Stimulated activated CD4-positive, alpha-beta T cell treated with anti-CD3 and anti-CD28 coated beads, Interleukin-1b, Interleukin-23, amount 100 ng/mL, for 48 hours (primary cell): ENCODE measurements at places on chromosomes 12 and 14.

DNA sequence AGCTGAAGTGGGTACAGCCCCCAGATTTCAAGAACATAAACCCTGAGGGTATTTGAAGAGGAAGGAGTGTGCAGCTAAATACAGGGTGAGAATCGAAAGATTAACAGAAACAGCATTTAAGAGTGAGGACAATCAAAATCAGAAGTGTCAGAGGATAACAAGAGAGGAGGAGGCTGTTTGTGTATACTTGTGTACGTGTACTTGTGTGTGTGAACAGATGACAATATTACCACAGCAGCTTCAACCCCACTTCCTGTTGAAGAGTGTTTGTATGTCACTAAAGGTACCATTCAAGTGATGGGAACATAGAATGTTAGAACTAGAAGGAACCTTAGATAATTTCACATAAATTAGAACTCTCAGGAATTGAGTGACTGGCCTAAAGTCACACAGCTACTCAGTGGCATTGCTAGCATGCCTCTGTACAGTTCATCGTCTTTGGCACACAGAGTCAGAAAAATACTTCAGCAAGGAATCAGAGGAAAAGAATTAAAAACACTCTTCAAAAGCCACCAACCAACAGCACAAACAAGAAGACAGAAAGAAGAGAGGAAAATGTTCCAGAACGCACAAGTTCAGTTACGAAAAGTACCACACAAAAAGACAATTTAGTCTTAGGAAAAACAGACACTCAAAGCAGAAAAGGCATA, 164.3 kb upstream of the BCL2L14 start:
- no peak for DNase-seq

- no peak for DNase-seq
These were observed 25.3 kb downstream of the C12orf75 start for GRCh38 chr12:105355752-105356151.

GRCh38 chr12:93106910-93107309, 177.8 kb upstream of the EEA1 start:
- DNase-seq, result peak; percentile 18

GRCh38 chr12:109069307-109070271, 17.2 kb downstream of the USP30 start:
- DNase-seq, result no peak

GRCh38 chr12:72271451-72272090, 599 bp upstream of the TRHDE start:
- DNase-seq, result no peak

GRCh38 chr14:106564058-106564643, 1037.8 kb downstream of the TMEM121 start:
- peak; percentile 58 for DNase-seq

DNA sequence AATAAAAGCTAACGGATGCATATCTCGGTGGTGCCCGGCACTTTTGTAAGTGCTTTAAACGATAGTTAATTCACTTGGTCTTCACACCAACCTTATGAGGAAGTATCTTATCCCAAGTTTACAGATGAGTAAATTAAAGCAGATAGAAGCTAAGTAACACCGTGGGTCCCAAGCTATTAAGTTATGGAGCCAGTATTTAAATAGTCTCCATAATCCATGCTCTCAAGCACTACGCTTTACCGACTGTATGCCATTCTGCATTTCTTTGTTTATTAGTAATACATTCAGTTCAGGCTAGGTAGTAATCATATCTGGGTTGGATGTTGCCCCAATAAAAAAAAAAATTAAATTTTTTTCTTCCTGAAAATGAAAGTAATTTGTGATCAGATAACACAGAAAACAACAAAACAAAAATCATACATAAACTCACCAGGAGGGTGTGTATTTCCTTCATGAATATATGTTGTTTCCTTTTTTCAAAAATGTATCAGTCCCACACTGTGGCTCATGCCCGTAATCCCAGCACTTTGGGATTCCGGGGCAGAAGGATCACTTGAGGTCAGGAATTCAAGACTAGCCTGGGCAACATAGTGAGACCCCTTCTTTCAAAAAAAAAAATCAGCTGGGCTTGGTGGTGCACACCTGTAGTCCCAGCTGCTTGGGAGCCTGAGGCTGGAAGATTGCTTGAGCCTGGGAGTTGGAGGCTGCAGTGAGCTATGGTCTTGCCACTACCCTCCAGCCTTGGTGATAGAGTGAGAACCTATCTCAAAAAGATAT, 1.4 kb upstream of the M6PR start:
- DNase-seq, result no peak

GRCh38 chr14:87940382-87940781, 52.6 kb downstream of the GALC start:
- no peak for DNase-seq

DNA sequence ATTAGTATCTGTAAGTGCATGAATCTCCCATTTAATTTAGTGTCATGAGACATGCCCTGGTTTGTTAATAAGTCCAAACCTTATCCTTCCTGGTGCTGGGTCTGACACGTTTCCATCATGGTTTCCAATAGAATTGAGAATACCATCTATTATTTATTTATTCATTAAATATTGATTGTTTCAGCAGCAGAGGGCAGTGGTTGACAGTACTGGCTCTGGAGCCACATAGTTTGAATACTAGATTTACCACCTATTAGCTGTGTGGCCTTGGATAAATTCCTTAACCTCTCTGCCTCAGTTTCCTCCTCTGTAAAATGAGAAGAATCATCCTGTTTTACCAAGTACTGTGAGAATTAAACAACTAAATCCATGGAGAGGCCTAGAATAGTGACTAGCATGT, 941 bp upstream of the STAB2 start:
- DNase-seq, result no peak

GRCh38 chr12:89574736-89575208, 48.9 kb upstream of the POC1B start:
- no peak for DNase-seq

- no peak for DNase-seq
These were observed 61.4 kb downstream of the CCNK start for GRCh38 chr14:99542566-99542965.

- DNase-seq, result no peak
These were observed 108.8 kb downstream of the RBM19 start for GRCh38 chr12:113857371-113857770.

GRCh38 chr14:104870368-104871144, 5.5 kb downstream of the CEP170B start:
- DNase-seq, result peak; percentile 41

- no peak for DNase-seq
These were observed 71.4 kb upstream of the ACTN1 start for GRCh38 chr14:69050240-69051184.

DNA sequence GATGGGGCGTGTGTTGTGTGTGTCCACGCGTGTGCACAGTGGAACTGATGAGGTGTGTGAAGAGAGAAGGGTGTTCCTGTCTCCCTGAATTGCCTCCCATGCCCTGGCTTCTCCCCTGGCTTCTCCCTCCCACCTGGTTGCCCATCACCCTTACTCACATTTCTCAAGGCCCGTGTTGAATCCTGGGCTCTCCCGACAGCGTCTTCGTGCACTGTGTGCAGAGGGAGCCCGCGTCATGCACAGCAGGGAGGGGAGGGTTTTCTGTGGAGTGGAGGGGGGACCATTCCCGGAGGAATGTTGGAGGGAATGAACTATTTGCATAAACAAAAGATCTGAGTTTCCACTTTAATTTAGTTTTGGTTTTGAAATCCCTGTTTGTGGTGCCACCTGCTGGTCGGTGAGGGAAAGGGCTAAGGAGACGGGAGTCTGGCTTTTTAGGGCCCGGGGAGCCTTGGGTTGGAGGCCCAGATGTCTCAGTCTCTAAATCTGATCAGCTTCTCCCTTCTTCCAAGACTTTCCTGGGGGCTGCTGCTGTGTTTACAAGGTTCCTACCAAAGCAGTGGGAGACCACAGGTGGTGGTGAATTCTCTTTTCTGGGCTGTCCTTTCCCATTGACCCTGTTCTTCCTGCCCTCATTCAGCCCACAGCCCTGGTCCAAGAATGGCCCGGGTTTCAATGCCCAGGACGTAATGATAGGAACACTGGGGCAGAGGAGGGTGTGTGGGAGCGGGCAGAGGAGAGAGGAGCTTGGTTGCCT, at the start of gene C1R:
C1R (minus strand) TSS at position 217 of the 757 bp plus-strand sequence; CDS start at position 160, 57 bp downstream.
- DNase-seq, result peak; percentile 63

GRCh38 chr12:88993651-88994050, 358.6 kb downstream of the DUSP6 start:
- DNase-seq, result no peak

GRCh38 chr12:81450920-81451739, 308.0 kb downstream of the PPFIA2 start:
- DNase-seq, result no peak

- no peak for DNase-seq
These were observed 10.8 kb downstream of the DIP2B start for GRCh38 chr12:50515587-50515986.

- no peak for DNase-seq
These were observed 9.6 kb downstream of the ACTN1 start for GRCh38 chr14:68969278-68970033.

DNA sequence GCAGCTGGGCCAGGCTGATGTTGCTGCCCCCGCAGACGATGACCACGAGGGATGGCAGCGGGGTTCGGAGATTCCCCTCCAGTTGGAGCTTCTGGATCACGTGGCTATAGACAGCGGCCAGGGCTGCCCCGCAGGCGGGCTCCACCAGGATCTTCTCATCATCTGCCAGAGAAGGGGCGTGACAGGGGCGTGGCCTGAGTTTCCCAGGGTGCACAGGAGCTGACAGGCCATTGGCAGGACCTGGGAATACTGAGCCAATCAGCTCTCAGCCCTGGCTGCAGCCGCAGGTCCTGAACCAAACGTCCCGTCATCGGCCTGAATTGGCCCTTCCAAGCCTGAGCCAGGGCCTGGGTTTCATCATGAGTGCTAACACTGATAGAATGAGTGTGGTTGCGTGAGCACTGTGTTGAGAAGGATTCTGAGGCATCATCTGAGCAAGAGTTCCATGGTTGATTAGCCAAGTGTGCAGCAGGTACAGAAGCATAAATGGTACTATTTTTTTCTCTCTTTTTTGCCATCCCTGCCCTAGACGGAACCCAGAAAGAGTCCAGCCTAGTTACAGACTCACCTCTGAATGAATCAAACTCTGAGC, 10.6 kb downstream of the SDS start:
- no peak for DNase-seq

DNA sequence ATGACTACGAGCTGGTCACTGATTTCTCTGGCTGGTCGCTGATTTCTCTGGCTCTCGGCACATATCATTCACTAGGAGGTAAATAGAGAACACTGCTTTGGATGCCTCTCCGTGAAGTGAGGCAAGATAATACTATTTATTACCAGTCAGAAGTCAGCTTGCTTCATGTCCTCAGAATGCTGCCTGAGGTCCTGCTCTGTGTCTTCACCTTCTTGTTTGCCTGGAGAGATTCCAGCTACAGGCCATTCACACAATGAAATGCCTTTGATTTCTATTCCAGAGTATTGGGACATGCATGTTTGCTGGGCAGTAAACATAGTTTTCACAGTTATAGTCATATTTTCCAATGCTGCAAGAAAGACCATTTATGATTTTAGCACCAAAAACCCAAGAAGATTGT, 106.7 kb downstream of the AEBP2 start:
- no peak for DNase-seq

- no peak for DNase-seq
These were observed 9.0 kb upstream of the NKX2-1 start for GRCh38 chr14:36529062-36529461.

GRCh38 chr12:53231921-53232645, at the start of gene RARG:
Gene RARG, minus strand, starts transcription at chr12:53232209. Its CDS starts 4,664 bp downstream, at chr12:53227545.
- DNase-seq, result peak; percentile 63

- no peak for DNase-seq
These were observed 34.7 kb downstream of the CYP46A1 start for GRCh38 chr14:99718811-99719192.

- DNase-seq, result no peak
These were observed 12.4 kb downstream of the LUM start for GRCh38 chr12:91098941-91099340.

GRCh38 chr14:61847861-61848260, 85.6 kb downstream of the SNAPC1 start:
- no peak for DNase-seq

GRCh38 chr12:103858953-103859601, 18.0 kb upstream of the NT5DC3 start:
- DNase-seq, result no peak

GRCh38 chr14:24784981-24785380, 151.0 kb upstream of the GZMB start:
- DNase-seq, result no peak

- no peak for DNase-seq
These were observed 590 bp upstream of the CEBPE start for GRCh38 chr14:23119363-23120327.

- no peak for DNase-seq
These were observed 188.8 kb downstream of the STXBP6 start for GRCh38 chr14:24861083-24861630.
